Endodermal cell (in vitro differentiated cells): ENCODE measurements at places on chromosomes 5 and 9.

GRCh38 chr9:127154390-127155191 lies 32.2 kb upstream of the ANGPTL2 start:
- peak; percentile 30 for DNase-seq

DNA sequence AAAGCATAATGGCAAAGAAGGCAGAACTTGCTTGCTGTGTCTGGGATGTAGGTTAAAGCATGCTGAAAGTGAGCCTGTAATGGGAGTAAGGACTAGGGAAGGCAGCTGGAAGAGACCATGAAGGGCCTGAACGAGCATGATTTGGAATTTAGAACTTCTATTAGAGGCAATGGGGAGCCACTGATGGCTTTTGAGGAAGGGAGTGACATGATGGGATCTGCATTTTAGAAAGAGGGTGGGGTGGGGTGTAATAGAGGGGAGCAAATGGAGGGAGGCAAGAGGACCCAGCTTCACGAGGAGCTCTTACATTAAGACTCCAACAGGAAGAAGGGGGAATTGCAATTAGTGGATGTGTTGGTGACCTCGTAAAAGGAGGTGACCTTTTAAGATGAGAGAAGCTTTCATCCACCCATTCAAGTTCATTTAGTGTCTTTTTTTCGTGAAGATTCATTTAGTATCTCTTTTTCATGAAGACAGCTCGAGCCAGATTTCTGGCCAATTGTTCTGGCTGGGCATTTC lies 13.6 kb upstream of the GABRP start:
- no peak for DNase-seq

GRCh38 chr9:7377489-7377888 lies 422.1 kb downstream of the DMAC1 start:
- no peak for DNase-seq

DNA sequence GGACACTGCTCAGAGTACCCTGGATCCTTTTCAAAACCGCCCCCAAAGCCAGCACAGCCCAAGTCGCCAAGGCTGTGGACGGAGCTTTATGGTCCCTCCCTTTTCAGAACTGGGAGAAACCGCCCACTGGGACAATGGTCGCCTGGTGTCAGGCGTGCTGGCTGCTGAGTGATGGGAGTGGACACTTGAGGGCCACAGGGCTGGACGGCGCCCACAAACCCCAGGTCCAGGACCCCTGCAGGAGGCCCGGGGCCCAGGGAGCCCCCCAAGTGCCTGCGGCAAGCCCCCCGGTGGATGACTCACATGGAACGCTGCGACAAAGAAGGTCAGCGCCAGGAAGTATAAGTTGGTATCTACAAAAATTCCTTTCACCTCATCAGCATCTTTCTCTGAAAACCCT lies 10.9 kb downstream of the CLPTM1L start:
- no peak for DNase-seq

- peak; percentile 39 for DNase-seq
Measured at GRCh38 chr9:136013116-136013515, 51.9 kb upstream of the UBAC1 start.

- DNase-seq = no peak
Measured at GRCh38 chr5:140647042-140647419, 399 bp downstream of the NDUFA2 start.

DNA sequence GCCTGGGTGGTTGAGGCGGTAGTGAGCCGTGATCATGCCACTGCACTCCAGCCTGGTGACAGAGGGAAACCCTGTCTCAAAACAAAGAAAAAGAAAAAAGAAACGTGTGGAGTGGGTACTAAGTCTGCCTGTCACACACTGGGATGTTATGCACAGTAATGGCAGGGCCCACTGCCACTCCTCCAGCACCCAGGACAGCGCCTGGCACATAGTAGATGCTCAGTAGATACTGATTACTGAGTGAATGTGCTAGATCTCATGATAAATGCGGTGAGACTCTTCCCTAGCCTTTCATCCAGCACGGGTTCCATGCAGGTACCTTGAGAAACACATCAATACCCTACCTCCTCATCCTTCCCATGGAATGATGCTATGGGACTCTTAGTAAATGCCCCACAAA lies 87.4 kb upstream of the HSPA9 start:
- DNase-seq = peak; percentile 66

DNA sequence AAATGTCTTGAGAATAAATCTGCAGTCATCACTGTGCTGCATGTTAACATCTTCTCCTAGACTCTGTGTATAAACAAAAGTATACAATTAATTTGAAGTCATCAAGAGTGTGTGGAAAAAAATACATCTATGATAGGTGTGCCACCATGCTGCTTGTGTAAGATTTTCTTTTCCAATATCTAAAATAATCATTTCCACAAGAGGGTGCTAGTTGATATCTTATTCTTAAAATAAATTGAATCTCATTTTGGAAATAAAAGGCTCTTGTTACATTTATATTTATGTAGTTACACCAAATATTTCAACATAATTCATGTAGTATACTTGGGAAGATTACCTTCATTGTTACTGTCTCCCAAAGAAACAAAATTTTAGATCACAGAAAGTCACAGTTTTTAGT lies 14.1 kb upstream of the MOCS2 start:
- no peak for DNase-seq

DNA sequence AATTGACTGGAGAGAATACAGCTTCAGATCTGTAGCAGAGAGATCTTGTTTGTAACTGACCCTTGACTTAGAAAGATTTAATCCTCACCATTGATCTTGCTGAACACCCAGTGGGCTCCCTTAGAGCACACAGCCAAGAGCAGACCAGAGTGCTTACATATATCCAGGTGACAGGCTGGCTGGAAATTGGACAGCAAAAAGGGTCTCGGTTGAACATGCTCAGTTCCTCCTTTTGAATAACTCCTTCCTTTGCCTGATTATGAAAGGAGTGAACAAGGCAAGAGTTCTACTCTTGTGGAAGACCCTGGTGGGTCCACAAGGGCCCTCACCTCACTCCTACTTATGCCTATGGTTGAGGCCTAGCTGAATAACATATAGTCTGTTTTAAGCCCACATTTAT lies 134.2 kb upstream of the LHFPL2 start:
- DNase-seq = no peak

GRCh38 chr5:129362456-129362855 lies 97.6 kb upstream of the ADAMTS19 start:
- no peak for DNase-seq

GRCh38 chr9:133112663-133113026 lies 8.4 kb downstream of the RALGDS start:
- no peak for DNase-seq

GRCh38 chr5:17425385-17426070 lies 72.5 kb upstream of the TAF11L2 start:
- no peak for DNase-seq

DNA sequence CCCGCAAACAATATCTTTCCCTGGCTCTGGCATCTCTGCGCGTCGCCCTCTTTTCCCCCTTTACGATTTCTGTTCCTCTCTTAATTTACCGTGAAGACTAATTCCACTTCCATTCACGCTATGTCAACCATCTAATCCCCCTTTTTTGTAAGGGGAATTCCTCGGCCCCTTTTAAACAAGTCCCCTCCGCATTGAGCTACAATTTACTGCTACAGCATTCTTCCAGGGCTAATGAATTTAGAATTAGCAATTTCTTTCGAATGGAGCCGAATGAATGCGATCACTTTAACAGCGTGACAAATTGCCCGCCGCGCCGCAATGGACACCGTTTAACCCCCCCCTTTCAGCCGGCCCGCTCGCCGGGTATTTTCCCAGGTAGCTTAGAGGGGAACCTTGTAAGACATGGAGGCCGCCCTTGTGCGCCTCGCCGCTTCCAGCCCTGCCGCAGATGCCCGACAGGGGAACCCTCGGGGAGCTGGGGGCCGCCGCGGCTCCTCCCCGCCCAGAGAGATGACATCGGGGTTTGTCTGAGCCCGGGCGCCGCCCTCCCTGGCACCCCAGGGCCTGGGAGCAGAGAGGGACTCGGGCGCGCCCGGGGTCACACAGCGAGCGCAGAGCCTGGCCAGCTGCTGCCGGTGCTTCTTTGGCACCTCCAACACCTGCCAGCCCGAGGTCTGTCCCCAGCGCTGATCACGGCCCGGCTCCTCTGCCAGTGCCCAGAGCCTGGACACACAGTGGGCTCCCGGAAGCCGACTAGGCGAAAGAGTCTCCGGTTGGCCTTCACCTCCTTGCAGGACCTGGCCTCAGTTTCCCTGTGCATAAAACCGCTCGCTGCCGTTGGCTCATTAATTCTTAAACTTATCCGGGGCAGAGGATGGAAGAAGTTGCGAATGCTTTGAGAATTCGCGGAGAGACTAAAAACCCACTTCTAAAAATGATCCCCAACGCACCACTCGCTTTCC lies 1.3 kb downstream of the PRDM12 start:
- peak; percentile 79 for DNase-seq

DNA sequence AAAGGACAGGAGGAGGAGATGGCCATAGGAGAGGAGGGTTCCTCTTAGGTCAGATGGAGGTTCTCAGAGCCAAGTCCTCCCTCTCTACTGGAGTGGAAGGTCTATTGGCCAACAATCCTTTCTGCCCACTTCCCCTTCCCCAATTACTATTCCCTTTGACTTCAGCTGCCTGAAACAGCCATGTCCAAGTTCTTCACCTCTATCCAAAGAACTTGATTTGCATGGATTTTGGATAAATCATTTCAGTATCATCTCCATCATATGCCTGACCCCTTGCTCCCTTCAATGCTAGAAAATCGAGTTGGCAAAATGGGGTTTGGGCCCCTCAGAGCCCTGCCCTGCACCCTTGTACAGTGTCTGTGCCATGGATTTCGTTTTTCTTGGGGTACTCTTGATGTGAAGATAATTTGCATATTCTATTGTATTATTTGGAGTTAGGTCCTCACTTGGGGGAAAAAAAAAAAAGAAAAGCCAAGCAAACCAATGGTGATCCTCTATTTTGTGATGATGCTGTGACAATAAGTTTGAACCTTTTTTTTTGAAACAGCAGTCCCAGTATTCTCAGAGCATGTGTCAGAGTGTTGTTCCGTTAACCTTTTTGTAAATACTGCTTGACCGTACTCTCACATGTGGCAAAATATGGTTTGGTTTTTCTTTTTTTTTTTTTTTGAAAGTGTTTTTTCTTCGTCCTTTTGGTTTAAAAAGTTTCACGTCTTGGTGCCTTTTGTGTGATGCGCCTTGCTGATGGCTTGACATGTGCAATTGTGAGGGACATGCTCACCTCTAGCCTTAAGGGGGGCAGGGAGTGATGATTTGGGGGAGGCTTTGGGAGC lies 3.1 kb downstream of the EGR1 start:
- no peak for DNase-seq

DNA sequence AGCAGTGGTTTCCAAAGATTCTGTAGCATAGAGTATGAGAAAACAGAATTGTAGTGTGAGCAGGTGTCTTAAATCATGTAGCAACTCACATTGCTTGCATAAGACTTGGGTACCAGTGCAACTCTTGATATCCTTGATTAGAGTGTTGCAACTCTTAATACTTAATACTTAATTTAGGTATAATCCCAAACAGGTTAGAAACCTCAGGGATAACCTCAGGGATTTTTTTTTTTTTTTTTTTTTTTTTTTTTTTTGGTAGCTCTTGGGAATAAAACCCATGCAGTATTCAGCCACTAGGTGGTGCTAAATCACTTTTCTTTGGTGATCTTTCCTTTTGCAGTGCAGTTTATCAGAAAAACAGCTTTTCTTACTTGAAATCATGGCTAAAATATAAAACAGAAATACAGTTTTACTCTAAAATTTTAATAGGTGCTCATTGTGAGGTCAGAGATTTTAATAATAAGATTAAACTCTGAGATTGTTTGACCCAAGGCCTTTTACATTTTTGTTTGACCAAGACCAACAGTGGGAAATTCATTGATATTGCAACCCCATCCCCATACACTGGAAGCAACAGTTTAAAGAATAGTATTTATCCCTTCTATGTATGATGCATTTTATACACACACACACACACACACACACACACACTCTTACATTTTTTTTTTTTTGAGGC lies 55.3 kb downstream of the ERAP1 start:
- DNase-seq = no peak

DNA sequence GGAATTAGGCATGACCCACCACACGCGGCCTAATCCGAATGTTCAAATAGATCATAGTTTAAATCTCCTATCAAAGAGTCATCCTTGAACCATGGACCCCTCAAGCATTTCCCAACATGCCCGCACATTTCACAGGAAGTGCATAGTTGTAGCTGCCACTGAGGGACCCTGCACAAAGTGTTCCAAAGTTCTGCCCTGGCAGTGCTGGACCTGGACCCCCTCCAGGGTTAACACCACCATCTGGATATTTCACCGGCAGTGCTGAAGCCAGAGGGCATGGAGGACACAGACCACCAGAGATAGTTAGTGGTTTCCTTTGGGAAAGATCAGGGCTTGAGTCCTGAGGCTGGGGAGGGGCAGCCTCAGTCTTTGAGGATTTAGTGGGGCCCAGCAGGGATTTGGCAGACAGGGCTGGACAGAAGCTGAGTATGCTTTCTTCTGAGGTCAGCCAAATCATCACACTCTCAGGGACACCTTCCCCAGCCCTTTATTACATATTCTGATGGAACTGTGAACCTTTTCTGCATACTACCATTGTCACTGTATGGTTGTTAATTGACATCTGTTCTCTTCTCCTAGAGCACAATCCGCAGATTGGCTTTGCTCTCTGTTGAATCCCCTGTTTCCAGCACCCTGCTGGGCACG lies 143.6 kb upstream of the EFNA5 start:
- no peak for DNase-seq

DNA sequence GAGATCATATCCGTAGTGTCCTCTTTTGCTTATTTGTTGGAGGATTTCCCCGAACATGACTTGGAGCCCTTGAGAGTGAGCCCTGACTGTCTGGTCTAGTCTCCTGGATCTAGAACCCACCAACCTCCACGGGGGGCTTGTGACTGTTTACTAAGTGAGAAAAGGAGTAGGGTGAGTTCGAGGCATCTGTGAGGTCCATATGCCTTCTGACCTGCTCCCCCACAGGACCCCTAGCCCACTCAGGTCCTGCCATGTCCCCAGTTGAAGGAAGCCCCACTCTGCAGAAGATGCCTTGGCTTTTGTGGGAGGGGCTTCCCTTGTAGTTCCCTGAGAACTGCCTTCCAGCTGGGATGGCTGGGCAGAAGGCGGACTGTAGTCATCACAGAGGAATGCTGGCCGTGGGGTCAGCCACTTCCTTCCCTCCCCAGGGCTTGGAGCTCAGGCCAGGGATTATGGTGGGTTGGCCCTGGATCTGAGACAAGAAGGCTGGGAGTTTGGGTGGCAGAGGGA lies 7.0 kb upstream of the IRF1 start:
- DNase-seq = peak; percentile 81

- DNase-seq = no peak
Measured at GRCh38 chr5:100505984-100506670, 29.0 kb upstream of the FAM174A start.

DNA sequence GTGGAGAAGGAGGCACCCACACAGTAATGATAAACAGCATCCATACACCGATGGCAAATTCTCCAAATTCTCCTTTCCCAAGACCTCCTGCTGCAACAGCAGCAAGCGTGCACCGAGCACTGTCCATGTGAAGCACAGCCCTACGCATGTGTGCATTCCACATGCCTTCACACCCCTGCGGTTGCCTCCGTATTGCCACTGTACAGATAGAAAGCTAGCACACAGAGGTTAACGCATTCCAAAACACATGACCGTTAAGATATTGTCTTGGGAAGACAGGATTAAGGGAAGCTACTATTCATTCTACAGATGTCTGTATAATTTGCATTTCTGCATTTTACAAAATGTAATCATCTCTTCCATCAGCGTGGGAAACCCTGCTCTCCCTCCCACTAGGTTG lies 6.6 kb downstream of the FLT4 start:
- no peak for DNase-seq

GRCh38 chr9:71747576-71747975 lies 20.7 kb downstream of the CEMIP2 start:
- no peak for DNase-seq

GRCh38 chr5:66197764-66198405 lies 53.8 kb downstream of the SREK1 start:
- peak; percentile 61 for DNase-seq

- peak; percentile 48 for DNase-seq
Measured at GRCh38 chr9:78115073-78115472, 83.5 kb upstream of the GNAQ start.
